ENCODE measurements at places on chromosomes 11 and 22.

DNA sequence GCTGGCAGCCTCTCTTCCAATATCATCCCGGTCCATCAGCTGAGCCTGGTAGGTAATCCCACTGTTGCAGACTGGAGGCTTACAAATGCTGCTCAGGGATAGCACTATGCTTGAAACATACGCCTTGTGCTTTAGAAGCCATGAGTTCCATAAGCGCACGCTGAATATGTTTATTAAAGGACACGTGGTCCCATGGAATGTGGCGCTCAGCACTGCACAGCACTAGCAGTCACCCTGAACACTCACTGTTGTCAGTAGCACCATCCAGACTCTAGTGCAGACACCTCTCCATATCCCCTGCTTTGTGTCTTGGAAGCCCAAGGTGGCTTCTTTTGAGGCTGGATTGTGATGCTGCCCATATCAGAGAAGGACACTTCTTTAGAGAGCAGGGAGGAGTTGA, 120.9 kb downstream of the MAML2 start:
- no peak for DNase-seq

- no peak for DNase-seq
Observed at GRCh38 chr11:68090706-68091105, 30.5 kb downstream of the CHKA start.

DNA sequence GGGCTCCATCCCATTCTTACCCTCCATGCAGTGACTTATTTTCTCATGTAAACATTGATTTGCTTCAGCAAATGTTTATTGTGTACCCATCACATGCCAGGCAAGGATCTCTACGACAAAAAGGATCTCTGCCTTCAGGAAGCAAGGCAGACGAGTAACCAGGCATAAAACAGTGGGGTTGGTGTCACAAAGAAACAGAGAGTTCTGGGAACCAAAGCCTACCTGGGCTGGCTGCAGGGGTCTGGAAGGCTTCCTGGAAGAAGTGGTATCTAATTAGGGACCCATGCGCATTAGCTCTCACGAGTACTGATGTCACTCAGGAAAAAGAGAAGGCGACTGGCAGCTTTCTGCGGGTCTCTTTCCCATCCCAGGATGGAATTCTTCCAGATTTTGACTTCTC, 44.5 kb downstream of the KIAA1671 start:
- no peak for DNase-seq

- peak; percentile 60 for DNase-seq
Observed at GRCh38 chr11:2443881-2444820, at the start of gene TRPM5. TSS of gene TRPM5 (minus strand) at chr11:2444514. CDS start at chr11:2423036, 21,478 bp downstream.

GRCh38 chr22:29032014-29032475, 29.6 kb downstream of the C22orf31 start:
- DNase-seq, result no peak

DNA sequence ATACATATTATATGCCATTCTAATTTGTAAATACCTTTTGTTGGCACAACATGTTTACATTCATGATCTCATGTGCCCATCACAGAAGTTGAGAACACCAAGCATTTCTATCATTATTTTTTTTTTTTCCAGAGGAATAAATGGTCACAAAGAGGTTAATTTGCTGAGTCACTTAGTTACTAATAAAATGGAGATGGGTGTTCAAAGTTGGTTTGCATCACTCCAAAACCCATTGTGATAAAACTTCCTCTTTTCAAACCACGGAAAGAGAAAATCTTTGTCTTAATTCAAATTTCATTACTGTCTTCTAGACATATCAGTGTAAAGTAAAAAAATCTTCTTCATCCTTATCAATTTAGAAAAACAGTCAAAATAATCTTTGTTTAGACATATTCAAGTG, 636.8 kb upstream of the CCDC179 start:
- no peak for DNase-seq

GRCh38 chr11:94851864-94852636, 83.9 kb downstream of the AMOTL1 start:
- no peak for DNase-seq

DNA sequence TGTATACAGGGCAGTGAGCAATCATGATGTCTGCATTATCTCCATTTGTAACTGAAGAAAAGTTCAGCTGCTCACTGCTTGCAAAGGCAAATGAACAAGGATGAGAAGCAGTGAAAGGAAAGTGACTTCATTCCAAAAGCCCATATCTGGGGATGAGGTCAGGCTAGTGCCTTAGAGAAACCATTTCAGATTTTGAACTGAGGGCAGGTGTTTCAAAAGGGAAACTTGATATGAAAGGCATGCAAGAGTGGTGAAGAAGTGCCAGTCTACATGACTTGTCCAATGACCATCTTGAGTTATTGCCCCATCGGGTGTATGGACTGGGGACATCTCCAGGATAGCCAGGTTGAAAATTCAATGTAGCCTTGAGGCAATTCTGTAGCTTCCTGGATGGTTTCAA, 7.3 kb upstream of the APOL4 start:
- no peak for DNase-seq
